ENCODE measurements at places on chromosomes 7 and 10.

GRCh38 chr10:97399843-97400545, 1.1 kb downstream of the RRP12 start:
- DNase-seq: peak; percentile 41

DNA sequence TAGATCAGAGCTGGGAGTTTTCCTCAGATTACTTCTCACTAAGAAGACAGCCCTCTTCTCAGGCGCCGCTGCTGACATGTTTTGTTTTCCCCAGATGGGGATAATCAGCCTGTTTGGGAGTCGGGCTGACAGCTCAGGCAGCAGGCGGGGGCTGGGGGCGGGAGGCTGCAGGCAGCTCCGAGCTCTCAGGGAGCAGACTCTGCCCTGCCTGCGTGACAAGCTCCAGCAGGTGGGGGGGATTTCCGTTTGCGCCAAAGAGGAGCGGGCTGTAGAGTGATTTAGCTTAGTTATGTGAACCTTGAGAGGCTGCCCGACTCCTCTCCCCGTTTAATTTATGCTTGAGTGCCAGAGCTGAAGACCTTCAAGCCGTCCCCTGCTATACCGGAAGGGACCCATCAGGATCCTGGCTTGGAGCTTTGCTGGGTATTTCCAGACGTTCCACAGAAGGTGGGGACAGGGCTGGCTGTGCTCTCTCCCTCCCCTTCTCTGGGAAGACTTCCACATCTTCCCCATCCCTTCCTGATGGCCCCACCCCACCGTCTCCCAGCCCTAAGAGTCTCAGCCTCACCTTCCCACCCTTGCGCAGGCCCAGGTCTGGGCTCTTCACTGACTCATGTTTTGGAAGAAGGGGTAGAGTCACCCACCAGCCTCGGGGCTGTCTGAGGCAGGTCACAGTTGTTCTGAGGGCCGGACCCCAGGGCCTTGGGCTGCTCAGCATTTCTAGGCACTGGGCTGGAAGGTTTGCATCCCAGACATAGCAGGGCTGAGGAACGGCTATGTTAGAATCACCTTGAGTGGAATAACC, 24.7 kb upstream of the ADCYAP1R1 start:
- DNase-seq: peak; percentile 70

DNA sequence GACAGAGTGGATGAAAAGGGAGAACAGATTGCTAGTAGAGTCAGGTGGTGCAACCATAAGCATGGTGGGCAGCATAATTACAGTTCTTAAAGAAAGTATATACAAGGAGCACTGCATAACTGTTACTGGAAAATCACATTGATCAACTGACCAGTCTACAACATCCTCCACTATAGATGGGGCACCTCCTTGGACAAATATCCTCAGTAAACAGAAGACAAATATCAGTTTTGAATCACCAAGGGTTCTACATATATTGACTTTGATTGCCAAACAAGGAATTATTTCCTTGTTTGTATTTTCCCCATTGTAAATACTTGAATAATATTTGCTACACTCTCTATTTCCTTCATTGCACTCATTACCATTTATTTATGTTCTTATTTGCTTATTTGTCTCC, 17.6 kb upstream of the CRPPA start:
- DNase-seq: no peak

GRCh38 chr7:90298145-90299038, 22.7 kb downstream of the FAM237B start:
- peak; percentile 63 for DNase-seq

DNA sequence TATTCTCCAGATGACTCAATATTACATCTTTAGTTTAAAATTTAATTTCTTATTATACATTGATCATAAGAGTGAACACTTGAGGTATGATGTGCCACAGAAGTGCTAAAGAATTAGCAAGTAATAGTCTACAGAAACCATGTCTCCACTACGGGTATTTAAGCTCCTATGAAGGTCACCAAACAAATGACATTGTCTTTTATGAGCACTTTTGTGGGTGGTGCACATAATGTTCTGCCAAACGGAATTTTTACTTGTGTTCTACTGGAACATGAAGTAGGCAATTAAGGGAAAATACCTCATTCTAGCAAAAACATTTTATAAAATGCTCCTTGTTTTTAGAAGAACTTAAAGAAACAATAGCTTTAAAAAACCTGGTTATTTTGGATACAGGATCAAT, 27.4 kb upstream of the CUBN start:
- no peak for DNase-seq

- peak; percentile 24 for DNase-seq
These were observed 62.7 kb downstream of the ENTPD1 start for GRCh38 chr10:95818668-95819067.

GRCh38 chr10:20492447-20492846, 404.7 kb downstream of the NEBL start:
- peak; percentile 15 for DNase-seq

DNA sequence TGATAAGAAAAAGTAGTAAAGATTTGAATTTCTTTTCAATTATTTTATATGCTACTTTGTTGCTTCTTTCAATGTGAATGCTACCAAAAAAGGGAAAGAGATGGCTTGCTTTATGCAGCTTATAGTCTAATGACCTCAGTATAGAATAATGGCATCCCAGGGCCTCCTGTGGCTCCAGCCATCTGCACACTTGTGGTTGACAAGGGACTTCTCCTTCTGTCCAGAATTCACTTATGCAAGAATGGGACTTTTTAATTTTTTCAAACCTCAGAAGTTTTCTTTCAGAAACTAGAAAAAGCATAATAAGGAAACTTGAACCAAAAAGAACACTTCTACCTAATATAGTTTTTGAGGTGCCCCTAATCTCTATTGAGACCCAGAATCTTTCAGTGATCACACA, 310.9 kb downstream of the CTNNA3 start:
- no peak for DNase-seq

DNA sequence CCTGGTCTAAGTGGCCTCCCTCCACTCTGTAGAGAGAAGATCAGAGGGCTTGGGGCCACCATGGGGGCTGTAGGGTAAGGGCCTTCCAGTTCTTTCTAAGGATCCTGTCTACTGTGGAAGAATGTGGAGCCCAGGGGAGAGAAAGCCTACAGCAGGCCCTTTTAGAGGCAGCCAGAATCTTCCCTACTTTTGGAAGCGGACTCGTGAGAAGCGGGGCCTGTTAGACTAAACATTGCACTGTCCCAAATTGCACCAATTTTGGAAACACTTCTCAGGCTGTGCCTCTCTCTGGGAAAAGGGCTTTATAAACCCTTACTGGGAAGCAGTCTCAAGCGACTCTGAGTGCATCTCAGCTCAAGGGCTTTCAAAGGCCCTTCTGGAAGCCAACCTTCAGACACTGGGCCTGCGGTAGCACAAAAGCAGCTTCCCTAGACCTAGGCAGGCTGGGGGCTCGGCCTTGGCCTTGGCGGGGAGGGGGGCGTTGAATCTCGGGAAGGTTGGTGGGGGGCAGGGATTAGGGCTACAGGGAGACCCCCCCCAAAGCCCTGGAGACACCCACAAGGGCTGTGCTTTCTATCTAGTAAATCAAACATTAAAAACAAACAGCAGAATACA, 298.1 kb downstream of the GFRA1 start:
- DNase-seq: no peak

GRCh38 chr7:37352974-37353948, 95.4 kb downstream of the ELMO1 start:
- peak; percentile 25 for DNase-seq

DNA sequence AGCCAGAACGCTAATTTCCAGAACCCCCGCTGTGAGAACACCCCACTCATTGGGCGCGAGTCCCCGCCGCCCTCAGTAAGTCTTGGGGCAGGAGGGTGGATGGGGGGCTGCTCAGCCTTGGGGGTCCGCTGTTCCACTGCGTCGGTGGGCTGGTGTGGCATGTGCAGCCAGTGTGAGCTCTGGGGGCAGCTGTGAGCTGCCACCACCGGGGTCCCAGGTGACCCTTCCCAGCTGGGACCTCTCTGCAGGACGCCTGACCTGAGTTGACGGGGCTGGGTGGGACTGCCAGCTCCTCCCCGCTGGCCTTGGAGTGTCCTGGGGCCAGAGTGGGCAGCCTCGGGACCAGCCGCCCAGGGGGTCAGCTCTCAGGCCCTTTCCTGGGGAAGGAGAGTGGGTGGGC, 27.2 kb downstream of the TTYH3 start:
- DNase-seq: no peak

DNA sequence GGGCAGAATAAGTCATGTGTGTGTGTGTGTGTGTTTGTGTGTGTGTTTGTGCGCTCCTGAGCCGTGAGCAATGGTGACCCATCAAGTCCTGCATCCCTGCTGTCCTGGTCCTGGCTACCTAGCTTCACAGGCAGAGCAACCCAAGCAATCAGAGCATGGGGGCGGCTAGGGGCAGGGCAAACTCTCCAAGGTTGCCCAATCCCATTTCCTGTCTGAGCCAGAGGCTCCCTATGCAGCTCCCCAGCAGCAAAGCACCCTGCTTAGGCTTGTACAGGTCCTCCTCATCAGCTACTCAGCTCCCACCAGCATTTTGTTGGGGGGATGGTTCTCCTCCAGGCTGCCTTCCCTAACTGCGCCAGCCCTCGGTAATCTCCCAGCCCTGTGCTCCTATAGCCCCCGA, 31.1 kb upstream of the CRHR2 start:
- no peak for DNase-seq

- DNase-seq: no peak
These were observed 280.2 kb downstream of the GRID1 start for GRCh38 chr10:86086418-86086817.

GRCh38 chr10:129545261-129545660, 78.2 kb downstream of the MGMT start:
- no peak for DNase-seq

DNA sequence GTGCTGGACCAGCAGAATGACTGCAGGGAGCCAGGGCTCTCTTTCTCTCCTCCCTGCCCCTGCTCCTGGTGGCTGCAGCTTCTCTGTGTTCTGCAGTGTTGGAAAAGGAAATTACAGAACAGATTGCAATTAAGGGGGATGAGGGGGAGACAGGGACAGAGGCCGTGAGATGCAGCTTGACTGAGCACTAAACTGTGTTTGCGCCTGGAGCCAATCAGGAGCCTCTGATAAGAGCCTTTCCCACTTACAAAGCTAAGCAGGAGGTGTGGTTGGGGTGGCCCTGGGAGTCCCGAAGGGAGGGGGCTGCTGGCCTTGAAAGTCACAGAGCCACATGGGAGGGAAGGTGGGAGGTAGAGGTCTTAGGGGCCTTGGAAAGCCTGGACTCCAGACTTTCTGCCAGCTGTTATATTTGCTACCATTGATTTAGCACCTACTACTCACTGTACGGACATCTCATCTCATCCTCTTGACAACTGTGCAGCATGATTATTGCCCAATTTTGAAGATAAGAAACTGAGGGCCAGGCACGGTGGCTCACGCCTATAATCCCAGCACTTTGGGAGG, 26.7 kb downstream of the TRIM8 start:
- DNase-seq: no peak

DNA sequence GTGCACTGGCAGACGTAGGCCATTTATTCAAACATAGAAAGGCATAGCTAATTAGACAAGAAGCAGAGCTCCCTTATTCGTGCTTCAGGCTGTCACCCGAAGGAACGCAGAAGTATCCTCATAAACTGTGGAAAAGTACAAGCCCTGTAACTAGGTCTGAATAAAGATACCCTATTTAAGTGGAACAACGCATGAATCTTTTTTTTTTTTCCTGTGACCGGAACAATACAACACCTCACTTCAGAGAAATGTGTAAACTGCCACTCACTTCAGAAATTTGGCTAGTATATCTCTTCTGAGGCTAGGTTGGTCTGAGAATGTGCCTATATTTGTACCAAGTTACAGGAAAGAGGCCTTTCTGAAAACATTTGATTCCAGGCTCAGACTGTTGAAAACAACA, 8.0 kb upstream of the CSTF2T start:
- no peak for DNase-seq

GRCh38 chr7:11437994-11438393, 394.0 kb downstream of the THSD7A start:
- DNase-seq: no peak

- DNase-seq: peak; percentile 11
These were observed 240.5 kb downstream of the ETV1 start for GRCh38 chr7:13748998-13749397.

- no peak for DNase-seq
These were observed 447.1 kb upstream of the MKI67 start for GRCh38 chr10:128573281-128573845.

DNA sequence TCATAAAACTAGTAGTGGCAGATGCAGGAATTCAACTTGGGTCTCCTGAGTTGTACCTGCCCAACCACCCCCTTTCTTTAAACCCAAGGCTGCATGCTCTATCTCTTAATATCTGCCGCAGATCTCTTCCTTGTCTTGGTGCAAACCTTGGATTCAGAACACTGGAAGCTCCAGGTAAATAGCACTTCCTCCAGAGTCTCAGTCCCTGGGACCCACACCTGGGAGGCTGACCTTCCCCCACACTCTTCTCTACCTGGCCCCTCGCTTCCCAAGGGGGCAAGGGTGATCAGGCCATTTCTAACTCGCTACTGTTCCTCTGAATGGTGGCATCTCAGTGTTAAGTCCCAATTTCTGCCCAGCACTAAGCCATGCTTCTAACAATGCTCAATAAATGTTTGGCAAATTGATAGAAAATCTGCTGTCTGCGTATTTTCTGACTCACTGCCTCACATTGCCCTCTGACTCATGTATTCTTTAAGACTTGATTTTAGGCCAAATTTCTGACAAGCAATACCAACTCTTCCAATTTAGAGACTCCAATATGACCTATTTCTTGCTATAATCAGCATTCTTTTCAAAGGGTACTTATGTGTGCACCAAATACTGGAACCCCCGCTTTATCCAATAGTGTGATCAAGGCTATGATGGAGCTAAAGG, 68.0 kb upstream of the PPP1R3C start:
- no peak for DNase-seq

- no peak for DNase-seq
These were observed 4.6 kb downstream of the HOXA4 start for GRCh38 chr7:27125986-27126394.

- DNase-seq: peak; percentile 54
These were observed 45.4 kb upstream of the GRM3 start for GRCh38 chr7:86598311-86598710.

DNA sequence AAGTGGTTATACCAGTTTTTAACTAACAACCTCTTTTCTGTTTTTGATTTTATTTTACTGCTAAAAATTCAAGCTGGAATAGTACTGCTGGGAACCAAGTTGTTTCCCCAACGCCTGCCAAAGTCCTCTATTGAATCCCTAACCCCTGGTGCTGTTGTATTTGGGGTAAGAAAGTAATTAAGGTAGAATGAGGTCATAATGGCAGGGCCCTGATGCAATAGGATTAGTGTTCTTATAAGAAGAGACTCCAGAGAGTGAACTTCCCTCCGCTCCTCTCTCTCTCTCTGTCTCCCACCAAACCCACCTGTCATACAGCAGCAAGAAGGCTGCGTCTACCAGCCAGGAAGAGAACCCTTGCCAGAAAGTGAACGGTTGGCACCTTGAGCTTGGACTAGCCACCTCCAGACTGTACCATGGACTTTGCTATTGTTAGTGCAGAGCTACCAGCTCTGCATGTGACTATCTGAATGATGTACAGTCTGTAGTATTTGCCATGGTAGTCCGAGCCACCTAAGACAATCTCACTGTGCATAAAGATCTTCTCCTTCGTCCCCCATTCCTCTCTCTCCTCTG, 86.5 kb upstream of the KLF6 start:
- no peak for DNase-seq

GRCh38 chr10:123958241-123958640, 66.6 kb upstream of the CPXM2 start:
- no peak for DNase-seq
